ENCODE measurements at places on chromosomes 2 and 18.

GRCh38 chr2:74708883-74709282 lies 54.8 kb downstream of the SEMA4F start:
- DNase-seq: no peak

DNA sequence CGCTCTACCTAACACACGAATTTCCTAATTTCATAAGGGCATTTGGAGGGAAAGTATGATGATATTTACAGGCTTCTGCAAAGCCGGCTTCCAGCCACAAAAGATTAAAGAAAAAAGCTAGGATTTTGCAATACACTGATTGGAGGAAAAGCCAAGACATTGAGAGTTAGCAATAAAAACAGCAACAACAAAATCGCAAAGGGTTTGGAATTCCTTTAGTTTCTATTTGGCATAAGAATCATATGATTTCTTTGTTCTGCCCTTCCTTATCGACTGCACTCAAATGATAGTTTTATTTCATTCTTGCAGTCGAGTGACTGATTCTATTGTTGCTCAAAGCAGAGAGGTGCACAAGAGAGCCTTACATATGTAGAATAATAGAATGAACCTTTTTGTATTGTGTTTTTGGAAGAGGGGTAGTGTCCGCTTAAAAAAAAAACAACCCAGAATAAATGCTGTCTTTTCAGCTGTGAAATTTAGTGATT lies 3.9 kb upstream of the ZNF532 start:
- DNase-seq: no peak

- DNase-seq: no peak
These were observed 72.9 kb upstream of the HK2 start for GRCh38 chr2:74760875-74761630.

DNA sequence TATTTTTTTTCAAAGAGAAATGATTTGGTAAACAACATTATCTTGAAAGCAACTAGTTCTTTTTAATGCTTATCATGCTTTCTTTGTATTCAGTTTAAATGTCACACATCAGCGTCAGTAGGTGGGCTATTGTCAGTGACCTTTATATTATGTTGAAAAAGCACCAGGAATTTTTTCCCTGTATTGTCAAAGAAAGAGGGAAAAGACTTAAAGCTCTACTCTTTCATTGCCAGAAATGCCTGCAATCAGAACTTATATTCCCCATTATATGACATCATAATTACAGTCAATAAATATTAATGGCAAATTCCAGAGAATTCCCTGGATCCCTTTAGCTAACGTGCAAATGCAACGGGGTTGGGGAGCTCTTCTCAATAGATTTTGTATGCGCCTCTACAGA lies 353.9 kb downstream of the CDH2 start:
- DNase-seq: no peak

- no peak for DNase-seq
These were observed 262.1 kb downstream of the LPIN1 start for GRCh38 chr2:12008425-12009061.

DNA sequence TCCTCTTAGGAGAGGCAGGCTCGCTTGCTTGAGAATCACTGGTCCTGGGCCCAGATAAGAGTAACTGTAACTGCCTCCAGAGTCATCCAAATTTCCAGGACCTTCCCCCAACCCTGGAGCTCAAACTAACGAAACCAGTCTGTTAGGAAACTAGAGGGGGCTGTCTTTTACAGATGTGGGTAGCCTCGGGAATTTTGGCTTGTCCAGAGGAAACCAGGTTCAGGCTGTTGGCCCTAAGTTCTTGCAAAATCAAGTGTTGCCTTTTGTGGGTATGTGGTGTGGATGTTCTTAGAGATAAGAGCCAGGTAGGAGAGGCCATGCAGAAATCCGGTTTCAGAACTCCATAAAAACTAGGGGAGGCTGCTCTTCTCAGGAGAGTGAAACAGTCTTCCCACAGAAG lies 125.0 kb upstream of the DLX2 start:
- DNase-seq: no peak

GRCh38 chr2:58035352-58035751 lies 11.3 kb upstream of the VRK2 start:
- DNase-seq: no peak

DNA sequence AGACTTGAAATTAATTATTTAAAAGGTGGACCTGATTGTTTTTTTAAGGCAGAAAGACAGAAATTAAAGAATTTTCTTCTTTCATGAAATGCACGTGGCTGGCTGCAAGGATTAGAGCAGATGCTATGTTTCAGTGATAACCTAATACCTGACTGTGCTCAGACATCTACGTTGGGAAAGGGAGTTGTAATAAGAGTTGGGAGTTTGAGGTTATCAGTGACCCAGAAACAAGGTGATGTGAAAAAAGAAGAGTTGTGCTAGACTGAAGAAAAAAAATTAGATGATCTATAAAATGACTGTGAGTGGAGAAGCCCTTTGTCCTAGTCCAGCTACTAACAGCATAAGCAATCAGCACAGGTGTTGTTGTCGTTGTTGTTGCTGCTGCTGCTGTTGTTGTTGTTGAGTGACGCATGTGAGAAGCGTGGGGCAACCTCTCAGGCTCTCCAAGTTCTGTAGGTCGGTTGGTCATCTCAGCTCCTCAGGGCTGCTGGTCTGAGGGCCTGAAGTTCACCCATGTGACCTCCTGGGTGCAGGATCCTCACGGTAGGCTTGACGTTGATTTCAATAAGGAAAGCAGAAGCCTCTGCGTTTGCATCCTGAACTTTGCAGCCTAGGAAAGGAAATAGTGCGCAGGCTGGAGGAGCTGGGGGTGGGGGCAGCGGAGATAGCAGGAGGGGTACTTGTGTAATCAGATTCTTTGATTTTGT lies 7.6 kb downstream of the POU3F3 start:
- DNase-seq: no peak

- no peak for DNase-seq
These were observed 2.4 kb upstream of the MRPL53 start for GRCh38 chr2:74474899-74475298.

- no peak for DNase-seq
These were observed 34.9 kb downstream of the SCN1A start for GRCh38 chr2:166092889-166093288.

GRCh38 chr18:37565977-37566478 lies 430 bp upstream of the CELF4 start:
- DNase-seq: no peak

GRCh38 chr2:71824436-71824835 lies 323.2 kb downstream of the CYP26B1 start:
- DNase-seq: no peak

- DNase-seq: no peak
These were observed 68.6 kb downstream of the TGOLN2 start for GRCh38 chr2:85259101-85259590.

DNA sequence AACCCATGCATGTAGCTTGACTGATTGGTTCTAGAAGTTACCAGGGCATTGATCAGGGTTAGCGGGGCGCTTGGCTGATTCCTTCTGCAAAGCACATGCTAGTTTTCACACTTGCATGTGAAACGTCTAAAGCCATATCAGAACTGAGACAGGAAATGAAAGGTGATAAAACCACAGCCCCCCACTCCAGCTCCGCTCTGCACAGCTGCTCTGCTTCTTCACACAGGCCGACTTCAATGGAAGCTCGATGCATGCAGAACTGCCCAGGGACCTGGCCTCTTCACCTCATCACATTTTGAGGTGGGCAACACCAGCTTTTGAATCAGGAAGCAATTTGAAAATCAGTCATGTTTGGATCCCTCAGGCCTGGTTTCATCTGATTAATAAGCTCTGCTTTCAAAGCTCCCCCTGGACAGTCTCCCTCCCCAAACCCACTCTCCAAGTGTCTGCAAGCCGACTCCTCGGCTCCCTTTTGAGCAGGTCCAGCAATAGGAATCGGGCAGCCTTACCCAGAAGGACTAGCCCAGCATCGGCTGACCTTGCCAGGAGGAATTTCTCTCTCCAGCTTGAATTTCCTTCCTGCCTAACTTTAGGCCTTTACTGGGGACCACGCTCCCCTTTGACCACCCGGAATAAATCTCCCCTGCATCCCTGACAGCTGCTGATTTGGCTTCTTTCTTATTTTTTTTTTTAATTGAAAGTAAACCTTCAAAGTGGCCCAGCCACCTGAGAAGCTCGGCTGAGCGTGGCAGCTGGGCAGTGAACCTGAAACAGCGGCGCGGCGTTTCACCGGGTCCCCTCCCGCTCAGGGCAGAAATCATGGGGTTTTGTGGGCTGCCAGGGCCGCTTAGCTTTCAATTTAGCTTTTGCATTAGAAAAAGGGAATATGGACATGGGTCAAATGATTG lies 31.7 kb downstream of the HRH4 start:
- peak; percentile 29 for DNase-seq

DNA sequence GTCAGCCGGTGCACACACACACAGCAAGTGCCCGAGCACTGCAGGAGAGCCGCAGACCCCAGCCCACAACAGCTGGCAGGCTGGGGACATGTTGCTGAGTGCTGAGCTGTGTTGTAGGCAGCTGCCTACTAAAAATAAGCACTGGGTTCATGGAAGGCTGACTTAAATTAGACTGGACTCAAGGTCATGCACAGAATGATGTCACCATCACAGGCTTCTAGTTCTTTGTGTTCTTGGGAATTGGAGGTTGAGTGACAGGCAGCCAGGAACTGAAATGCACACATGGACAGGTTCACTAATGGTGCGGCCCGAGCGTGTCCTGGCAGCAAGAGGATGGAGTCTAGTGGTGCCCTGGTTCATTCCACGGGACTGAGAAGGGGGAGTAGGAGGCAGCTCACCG lies 71.3 kb downstream of the VWA3B start:
- DNase-seq: no peak

GRCh38 chr2:105384216-105384615 lies 14.6 kb downstream of the FHL2 start:
- no peak for DNase-seq

DNA sequence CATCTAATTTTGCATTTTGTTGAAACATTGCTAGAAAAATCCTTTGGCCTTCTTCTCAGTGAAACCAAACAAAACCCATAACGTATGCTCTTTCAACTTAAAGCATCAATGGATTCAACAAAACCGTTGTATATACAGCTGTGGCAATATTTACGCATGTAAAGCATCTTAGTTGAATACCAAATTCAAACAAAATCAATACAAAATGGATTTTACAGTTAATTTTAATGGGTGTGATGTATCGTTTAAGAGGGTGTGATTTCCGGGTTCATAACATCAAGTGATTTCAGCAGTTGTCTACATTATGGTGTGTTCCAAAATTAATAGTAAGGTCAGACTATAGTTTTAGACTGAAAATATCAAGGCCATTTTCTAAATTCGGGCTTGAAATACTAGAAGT lies 198.2 kb downstream of the TGIF1 start:
- DNase-seq: no peak

- no peak for DNase-seq
These were observed 667 bp downstream of the GFPT1 start for GRCh38 chr2:69386360-69386759.

DNA sequence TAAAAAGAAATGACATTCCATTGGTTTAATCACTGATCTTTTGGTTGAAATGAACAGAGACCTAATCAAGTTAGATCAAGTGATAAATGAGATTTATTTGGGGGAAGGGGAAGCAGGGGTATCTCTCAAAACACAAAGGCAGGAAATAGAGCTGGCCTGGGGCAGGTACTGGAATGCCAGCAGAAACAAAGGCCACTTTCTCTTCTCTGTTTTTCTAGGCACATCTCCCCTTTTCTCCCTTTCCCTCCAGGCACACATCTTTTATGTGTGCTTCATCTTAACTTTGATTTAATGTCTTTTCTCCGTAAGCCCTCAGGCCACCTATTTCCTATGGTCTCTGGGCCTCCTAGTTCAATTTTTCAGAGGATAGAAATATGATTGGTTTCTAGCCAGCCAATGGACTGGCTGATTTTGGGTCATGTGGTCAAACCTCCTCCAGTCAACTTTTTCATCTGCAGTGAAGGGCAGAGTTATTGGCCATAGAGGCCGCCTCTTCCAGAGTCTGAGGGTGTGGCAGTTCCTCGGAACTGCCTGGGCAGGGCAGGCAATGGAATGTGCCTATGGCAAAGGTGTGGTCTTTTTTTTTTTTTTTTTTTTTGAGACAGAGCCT lies 58.9 kb upstream of the FAM136A start:
- DNase-seq: no peak

DNA sequence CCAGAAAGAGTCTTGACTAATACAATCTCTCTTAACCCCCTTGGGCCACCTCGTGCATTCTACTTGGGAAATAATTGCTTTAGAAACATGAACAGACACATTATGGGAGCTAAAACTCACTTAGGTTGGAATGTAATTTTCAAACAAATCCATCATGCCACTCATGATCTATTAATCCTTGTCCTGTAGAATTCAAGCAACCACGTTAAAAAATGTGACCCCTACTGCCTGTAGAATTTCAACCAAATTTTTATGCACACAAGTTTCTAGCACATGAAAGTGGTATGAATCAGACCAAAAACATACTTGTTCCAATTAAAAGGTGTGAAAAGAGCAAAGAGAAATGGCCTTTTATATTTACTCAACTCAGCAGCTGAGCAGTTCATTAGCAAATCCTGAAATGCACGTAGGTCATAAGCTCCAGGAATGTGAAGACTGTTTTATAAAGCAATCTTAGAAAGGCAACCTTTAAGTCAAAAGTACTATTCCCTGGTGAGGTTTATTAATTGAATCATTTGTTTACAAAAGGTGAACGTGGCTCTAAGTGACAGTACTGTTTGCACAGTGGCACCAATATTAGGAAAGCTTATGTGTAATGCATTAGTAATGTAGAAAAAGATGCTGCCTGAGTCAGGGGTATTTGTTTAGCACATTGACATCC lies 459.4 kb upstream of the UBE2E3 start:
- no peak for DNase-seq

- DNase-seq: no peak
These were observed 56.5 kb downstream of the MGAT5 start for GRCh38 chr2:134310107-134311079.

GRCh38 chr2:634041-634440 lies 43.2 kb downstream of the TMEM18 start:
- DNase-seq: no peak

DNA sequence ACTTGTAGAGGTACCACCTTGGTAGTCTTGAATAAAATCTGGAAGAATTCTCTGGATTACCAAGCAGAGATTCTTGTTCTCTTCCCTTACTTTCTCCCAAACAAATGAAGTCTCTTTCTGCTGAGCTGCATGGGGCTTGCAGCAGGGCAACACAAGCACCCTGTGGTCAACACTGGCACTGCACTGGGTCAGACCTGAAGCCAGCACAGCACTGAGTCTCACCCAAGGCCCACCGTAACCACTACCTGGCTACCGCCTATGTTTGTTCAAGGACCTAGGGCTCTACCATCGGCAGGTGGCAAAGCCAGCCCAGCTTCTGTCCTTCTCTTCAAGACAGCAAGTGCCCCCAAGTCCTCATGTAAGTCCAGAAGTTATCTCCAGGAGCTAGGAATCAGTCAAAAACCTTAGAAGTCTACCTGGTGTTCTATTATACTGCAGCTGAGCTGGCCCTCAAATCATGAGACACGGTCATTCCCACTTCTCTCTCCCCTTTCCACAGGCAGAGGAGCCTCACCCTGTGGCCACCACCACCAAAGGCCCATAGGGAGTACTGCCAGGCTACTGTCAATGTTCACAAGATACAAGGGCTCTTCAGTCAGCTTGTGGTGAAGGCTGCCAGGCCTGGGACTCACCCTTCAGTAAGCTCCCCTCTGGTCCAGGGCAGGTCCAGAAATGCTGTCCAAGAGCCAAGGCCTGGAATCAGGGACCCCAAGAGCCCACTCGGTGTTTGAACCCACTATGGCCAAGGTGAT lies 18.4 kb downstream of the VPS54 start:
- DNase-seq: no peak

- DNase-seq: no peak
These were observed 18.2 kb upstream of the MGAT5 start for GRCh38 chr2:134235510-134236144.

- no peak for DNase-seq
These were observed 596.6 kb upstream of the GYPC start for GRCh38 chr2:126059379-126059778.

- no peak for DNase-seq
These were observed 155.8 kb upstream of the ERBB4 start for GRCh38 chr2:212694398-212694797.

GRCh38 chr18:52844323-52844722 lies 504.3 kb downstream of the DCC start:
- no peak for DNase-seq
